ENCODE measurements at places on chromosomes 2 and 18. TPM values are rescaled to one million over a fixed set of nuclear protein-coding genes. Genes with fewer than 3 reads are reported as not detected.

Gene RSAD2
- total RNA-seq = not detected

Gene C18orf32
- total RNA-seq = 59.5 TPM

Gene LMAN1
- total RNA-seq = 180 TPM

Gene CNTNAP5
- not detected for total RNA-seq

Gene KCNG2
- 0.08 TPM for total RNA-seq

Gene EPC2
- 20.6 TPM for total RNA-seq

Gene LIPT1
- total RNA-seq = 5.0 TPM

Gene VWA3B
- not detected for total RNA-seq

Gene COLEC12
- total RNA-seq = 2.7 TPM

Gene TXNDC2
- total RNA-seq = 0.10 TPM

Gene ITGAV
- 166 TPM for total RNA-seq

All from myocyte (in vitro differentiated cells).